Upper lobe of right lung (tissue), 1 donor: ENCODE measurements at places on chromosomes 3 and 15. TPM values are rescaled to one million over a fixed set of nuclear protein-coding genes. Genes with fewer than 3 reads are reported as not detected.

GRCh38 chr3:58066842-58067241, 58.6 kb downstream of the FLNB start:
- H3K27me3 ChIP-seq: no peaks in the 10 kb centered on the region
- H3K27ac ChIP-seq: no peak overlapping the region
- H3K4me1 ChIP-seq: no peaks in the 10 kb centered on the region
- H3K36me3 ChIP-seq: no peaks in the 10 kb centered on the region
- no peak for DNase-seq

The TNFAIP8L3 gene
- total RNA-seq: 10.9 TPM

GRCh38 chr3:160403028-160403545, 3.6 kb downstream of the SMC4 start:
- no peaks in the 10 kb centered on the region for H3K27me3 ChIP-seq
- peak overlapping the region; percentile 88 for H3K27ac ChIP-seq
- H3K36me3 ChIP-seq: peaks cover 7% of the 10 kb centered on the region
- no peak for DNase-seq
- H3K4me1 ChIP-seq: peaks cover 7% of the 10 kb centered on the region

DNA sequence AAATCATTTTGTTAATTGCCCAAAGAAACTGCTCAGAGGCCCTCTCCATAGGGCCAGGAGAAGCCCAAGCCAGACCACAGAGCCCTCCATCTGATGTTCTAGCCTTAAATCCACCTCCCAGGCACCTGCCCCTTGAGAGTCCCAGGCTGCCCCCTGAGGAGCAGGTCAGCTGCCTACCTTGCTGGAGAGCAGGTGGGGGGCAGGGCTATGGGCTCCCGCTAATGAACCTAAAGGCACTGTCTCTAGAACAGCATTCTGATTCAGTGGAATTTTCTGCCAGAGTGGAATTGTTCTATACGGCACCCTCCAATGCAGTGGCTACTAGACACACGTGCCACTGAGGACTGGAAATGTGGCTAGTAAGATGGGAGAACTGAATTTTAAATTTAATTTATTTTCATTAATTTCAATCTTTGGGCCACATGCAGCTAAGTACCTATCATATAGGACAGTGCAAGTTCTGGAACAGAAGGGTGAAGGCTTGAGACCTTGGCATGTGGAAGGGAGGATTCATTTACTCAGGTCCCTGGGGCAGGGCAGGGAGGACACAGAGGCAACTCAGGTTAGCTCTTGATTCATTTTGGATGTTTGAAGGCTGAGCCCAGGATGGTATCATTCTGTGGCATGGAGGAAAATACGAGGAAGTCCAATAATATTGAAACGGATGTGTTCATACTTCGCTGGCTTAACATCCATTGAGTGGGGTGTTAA, 11.4 kb downstream of the AMOTL2 start:
- H3K36me3 ChIP-seq: peaks cover 85% of the 10 kb centered on the region
- peaks cover 97% of the 10 kb centered on the region for H3K4me1 ChIP-seq
- no peak overlapping the region for H3K4me3 ChIP-seq
- peak overlapping the region; percentile 78 for H3K27ac ChIP-seq
- H3K27me3 ChIP-seq: no peaks in the 10 kb centered on the region
- peak; percentile 29 for DNase-seq

GRCh38 chr15:99017322-99017701, 9.7 kb upstream of the PGPEP1L start:
- no peak for DNase-seq
- H3K4me3 ChIP-seq: no peak overlapping the region
- no peaks in the 10 kb centered on the region for H3K36me3 ChIP-seq
- peaks cover 8% of the 10 kb centered on the region for H3K4me1 ChIP-seq
- H3K27me3 ChIP-seq: peaks cover 12% of the 10 kb centered on the region

- H3K27ac ChIP-seq: no peak overlapping the region
- no peaks in the 10 kb centered on the region for H3K36me3 ChIP-seq
- peak; percentile 69 for DNase-seq
These were observed 835 bp downstream of the SEMA5B start for GRCh38 chr3:123026565-123027291.
